ENCODE measurements at places on chromosomes 1 and 21. TPM values are rescaled to one million over a fixed set of nuclear protein-coding genes. Genes with fewer than 3 reads are reported as not detected.

The PADI4 gene
- not detected for total RNA-seq

GRCh38 chr1:9028921-9029705 lies 2.9 kb upstream of the SLC2A7 start:
- no peak overlapping the region for H3K4me3 ChIP-seq
- H3K27ac ChIP-seq: no peak overlapping the region
- no peak for DNase-seq

The RLF gene
- total RNA-seq: 10.5 TPM

GRCh38 chr21:15140321-15141019 lies 75.7 kb upstream of the NRIP1 start:
- peak overlapping the region; percentile 64 for H3K27ac ChIP-seq
- H3K36me3 ChIP-seq: no peaks in the 10 kb centered on the region
- peak; percentile 92 for DNase-seq
- peaks cover 23% of the 10 kb centered on the region for H3K4me1 ChIP-seq
- peak overlapping the region; percentile 36 for H3K4me3 ChIP-seq

The ADGRL4 gene
- total RNA-seq: 3.1 TPM

The C1orf116 gene
- 72.3 TPM for total RNA-seq

DNA sequence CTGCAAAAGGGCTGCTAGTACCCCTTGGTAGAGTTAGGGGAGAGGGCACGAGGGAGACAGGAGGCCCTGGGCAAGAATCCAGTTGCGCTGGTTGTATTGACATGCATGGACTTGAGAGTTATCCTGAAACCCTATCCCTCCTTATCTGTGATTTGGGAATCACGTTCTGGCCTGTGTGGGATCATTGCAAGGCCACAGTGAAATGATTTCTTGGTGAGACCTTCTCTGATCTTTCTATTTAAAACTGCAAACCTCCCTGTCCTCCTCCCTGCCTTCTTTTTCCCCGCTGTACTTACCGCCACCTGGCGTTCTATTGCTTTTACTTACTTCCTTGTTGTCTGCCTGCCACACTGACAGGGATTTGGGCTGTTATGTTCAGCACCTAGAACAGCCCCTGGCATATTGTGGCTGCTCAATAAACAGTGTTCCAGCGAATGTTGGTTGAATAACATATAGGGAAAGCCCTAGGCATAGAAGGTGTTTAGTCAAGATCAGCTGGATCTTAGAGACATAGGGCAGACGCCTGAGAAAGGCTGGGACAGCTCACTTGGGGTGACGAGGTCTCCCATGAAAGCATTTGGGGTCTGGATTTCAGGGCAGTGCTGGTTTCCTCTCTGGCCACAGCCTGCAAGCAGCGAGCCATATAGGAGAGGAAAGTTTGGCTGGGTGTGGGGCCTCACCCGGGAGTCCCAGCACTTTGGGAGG lies 25.6 kb downstream of the ALPL start:
- no peaks in the 10 kb centered on the region for H3K36me3 ChIP-seq
- DNase-seq: peak; percentile 60
- H3K27me3 ChIP-seq: no peaks in the 10 kb centered on the region
- no peak overlapping the region for H3K27ac ChIP-seq

DNA sequence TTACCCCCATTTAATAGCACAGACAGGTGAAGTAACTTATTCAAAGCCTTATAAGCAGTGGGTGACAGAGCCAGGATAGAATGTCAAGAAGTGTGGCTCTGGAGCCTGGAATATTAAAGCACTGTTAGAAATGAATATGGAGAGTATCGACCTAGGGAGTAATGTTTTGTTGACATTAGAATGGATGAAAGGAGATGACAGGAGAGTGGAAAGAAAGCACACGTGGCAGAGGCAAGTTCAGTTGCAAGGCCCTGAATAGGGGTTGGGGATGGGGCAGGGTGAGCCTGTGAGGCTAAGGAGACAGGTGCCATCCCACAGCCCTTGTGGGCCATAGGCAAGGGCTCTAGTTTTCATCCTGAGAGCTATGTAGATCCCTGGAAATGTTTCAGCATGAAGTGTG lies 125.5 kb upstream of the PLXNA2 start:
- H3K4me1 ChIP-seq: no peaks in the 10 kb centered on the region
- H3K27ac ChIP-seq: no peak overlapping the region
- no peaks in the 10 kb centered on the region for H3K27me3 ChIP-seq

GRCh38 chr21:18725653-18726052 lies 322.1 kb upstream of the TMPRSS15 start:
- H3K27me3 ChIP-seq: no peaks in the 10 kb centered on the region
- DNase-seq: no peak
- H3K27ac ChIP-seq: no peak overlapping the region
- H3K4me1 ChIP-seq: no peaks in the 10 kb centered on the region
